Amniotic stem cell (primary cell): ENCODE measurements at places on chromosomes 2 and 18.

- no peak for DNase-seq
These were observed 21.2 kb downstream of the CNTNAP5 start for GRCh38 chr2:124046332-124046731.

- no peak for DNase-seq
These were observed 100.0 kb downstream of the AQP4 start for GRCh38 chr18:26765498-26765897.

DNA sequence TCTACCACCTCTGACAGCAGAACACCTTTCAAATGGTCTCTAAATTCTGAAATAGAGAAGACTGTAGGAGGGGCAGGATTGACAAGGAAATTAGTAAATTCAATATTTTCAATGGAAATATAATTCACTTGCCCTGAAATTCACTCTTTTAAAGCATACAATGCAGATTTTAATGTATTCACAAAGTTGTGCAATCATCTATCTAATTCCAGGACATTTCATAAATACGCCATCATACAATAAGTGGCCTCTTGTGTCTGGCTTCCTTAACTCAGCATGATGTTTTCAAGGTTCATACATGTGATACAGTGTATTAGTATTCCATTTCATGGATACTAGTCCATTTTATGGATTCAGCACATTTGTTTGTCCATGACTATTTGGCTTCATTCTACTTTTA, 74.2 kb downstream of the ZRANB3 start:
- DNase-seq, result no peak

DNA sequence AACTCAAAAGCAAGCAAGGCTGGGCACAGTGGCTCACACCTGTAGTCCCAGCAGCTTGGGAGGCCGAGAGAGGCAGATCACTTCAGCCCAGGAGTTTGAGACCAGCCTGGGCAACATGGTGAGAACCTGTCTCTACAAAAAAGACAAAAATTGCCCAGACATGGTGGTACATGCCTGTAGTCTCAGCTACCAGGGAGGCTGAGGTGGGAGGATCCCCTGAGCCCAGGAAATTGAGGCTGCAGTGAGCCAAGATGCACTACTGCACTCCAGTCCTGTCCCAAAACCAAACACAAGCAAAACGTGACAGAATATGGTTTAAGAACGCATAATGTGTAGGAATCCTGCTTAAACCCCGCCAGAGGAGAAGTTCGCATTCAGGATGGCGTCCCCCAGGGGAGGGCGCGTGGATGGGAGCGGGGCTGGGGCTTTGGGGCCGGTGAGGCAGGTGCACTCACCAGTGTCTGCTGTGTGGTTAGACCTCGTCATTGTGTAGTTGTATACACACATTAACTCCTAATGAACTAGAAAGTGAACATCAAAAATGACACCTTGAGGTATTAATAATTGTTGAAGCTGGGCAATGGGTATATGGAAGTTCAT, 5.4 kb downstream of the COLEC11 start:
- no peak for DNase-seq

- no peak for DNase-seq
These were observed 111.7 kb upstream of the CSRNP3 start for GRCh38 chr2:165357758-165358157.

GRCh38 chr2:177529166-177529565, 136.6 kb downstream of the AGPS start:
- DNase-seq, result no peak

- no peak for DNase-seq
These were observed 169.4 kb downstream of the NBAS start for GRCh38 chr2:15391751-15392150.

GRCh38 chr2:47867205-47867604, 39.1 kb downstream of the FBXO11 start:
- DNase-seq, result no peak

DNA sequence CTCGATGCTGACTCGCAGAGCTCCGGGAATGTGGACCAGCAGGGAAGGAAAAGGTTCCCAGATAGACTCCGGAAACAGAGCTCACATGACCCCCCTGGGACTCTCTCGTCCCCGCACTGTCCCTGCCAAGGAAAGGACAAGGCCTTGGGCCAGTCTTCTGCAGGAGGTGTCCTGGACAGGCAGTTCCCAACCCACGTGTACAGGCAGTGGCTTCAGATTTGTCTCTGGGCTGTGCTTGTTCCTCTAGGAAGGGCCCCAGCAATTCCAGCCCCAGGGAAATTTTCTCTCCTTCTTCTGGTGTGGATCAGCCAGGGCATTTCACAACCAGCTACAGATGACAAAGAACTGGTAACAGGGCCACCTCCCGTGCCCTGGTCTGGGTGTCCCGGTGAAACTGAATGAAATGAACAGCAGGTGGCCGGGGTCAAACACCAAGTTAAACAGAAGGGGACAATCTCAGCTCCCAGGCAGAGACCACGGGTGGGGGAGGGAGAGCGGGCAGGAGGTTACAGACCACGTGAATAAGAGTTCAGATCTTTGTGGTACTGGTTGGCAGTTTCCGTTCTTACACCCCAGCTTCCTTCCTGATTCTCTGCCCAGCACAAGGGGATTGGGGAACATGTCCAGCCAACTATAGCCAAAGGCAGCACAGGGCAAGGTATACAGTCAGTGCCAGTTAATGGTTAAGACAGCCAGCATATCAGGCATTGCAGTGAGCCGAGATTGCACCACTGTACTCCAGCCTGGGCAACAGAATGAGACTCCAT, 52.2 kb upstream of the CAB39 start:
- no peak for DNase-seq

- no peak for DNase-seq
These were observed 58.3 kb downstream of the ZNF532 start for GRCh38 chr18:58922995-58923394.

- no peak for DNase-seq
These were observed 24.8 kb upstream of the CRIM1 start for GRCh38 chr2:36330473-36331395.

- DNase-seq, result no peak
These were observed 47.1 kb downstream of the PRKCE start for GRCh38 chr2:45698554-45698953.

DNA sequence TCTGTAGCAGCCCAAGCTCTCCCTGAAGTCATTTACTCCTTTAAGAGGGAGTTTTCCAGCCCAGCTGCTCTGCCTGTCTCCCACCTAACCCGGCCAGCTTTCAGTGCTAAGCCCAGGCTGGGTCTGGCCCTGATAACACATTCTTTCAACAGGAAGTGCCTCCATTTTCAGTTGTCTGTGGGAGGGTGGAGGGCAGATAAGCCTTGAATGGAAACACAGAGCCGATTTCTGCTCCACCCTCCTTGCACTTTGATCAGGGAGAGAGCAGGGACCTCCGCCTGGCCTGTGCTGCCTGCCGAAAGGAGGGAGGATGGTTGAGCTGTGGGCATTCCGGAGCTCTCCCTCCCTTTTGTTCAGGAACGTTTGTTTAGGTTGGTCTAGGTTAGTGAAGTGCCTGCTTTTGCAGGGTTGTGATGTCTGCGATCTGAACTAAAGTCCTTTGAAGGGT, 24.8 kb downstream of the GATA6 start:
- no peak for DNase-seq

- DNase-seq, result no peak
These were observed 426.7 kb downstream of the SETBP1 start for GRCh38 chr18:45107425-45107824.

- DNase-seq, result no peak
These were observed 627.6 kb upstream of the PKDCC start for GRCh38 chr2:41420219-41420618.

- no peak for DNase-seq
These were observed 71.5 kb downstream of the THADA start for GRCh38 chr2:43524177-43524965.
